Choroid plexus epithelial cell (primary cell): ENCODE measurements at places on chromosomes 7 and 10.

DNA sequence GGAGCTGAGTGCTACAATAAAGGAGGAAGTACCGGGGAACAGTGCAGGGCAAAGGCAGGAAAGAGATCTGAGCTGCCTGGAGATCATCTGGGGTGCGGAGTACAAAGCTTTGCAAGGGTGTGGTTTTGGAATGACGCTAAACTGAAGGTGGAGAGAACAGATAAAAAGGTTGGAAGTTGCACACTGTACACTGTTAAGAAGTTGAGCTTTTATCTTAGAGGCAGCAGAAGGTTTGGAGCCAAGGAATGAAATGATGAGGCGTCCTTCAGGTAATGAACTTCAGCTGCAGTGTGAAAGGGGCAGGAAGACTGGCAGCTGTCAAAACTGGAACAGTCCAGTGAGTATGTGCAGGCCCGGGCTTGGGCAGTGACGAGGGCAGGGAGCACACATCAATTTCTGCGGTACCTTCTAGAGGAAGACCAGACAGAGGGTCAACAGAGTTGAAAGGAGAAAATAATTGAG, 7.2 kb upstream of the ANKRD61 start:
- DNase-seq, result no peak

GRCh38 chr10:27747096-27747451, 1.5 kb upstream of the MKX start:
- no peak for DNase-seq

DNA sequence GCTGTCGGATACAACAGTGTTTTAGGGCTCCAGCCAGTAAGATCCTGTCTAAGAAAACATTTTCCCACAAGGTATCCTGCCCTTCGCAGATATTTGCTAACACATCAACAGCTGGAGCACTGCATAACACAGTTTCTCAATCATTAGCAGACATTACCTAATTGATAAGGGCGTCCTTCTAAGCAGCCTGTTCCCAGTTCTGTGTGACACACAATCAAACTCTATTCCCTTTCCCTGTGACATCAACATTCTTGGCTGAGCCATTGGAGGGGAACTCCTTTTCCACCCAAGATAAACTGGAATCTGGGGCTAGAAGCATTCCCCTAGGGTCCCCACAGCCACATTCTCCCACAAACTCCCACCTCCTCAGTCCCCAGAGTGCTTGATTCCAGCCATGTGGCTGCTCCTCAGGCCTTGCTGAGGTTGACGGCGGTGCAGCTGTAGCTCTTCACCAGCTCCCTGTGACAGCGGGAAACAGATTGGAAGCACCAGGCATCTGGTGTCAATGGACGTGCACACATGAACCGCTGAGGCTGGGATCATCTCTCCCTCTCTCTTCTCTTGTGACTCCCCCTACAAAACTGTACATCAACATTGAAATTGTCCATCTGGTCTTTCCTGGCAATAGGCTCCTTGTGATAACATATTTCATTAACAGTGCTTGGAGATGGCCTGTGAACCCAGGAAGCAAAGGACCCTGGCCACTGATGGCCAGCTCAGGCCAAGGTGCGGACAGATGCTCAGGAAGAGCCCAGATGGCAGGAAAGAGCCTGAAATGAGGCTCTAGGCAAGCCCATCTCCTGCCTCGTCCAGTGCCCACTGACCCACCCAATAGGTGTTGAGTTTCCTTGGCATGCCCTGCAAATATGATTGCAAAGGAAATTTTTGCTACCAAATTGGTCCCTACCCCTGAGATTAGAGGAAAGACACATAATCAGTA, 131.1 kb upstream of the TBX20 start:
- DNase-seq, result no peak

DNA sequence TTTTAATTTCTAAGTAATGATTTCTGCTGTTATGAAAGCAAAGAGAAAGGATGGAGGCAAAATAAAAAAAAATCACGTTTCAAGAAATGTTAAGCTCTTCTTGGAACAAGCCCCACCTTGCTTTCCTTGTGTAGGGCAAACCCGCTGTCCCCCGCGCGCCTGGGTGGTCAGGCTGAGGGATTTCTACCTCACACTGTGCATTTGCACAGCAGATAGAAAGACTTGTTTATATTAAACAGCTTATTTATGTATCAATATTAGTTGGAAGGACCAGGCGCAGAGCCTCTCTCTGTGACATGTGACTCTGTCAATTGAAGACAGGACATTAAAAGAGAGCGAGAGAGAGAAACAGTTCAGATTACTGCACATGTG, 2.4 kb downstream of the ADRB1 start:
- no peak for DNase-seq

GRCh38 chr10:114442091-114442630, 37.9 kb upstream of the AFAP1L2 start:
- DNase-seq, result no peak

DNA sequence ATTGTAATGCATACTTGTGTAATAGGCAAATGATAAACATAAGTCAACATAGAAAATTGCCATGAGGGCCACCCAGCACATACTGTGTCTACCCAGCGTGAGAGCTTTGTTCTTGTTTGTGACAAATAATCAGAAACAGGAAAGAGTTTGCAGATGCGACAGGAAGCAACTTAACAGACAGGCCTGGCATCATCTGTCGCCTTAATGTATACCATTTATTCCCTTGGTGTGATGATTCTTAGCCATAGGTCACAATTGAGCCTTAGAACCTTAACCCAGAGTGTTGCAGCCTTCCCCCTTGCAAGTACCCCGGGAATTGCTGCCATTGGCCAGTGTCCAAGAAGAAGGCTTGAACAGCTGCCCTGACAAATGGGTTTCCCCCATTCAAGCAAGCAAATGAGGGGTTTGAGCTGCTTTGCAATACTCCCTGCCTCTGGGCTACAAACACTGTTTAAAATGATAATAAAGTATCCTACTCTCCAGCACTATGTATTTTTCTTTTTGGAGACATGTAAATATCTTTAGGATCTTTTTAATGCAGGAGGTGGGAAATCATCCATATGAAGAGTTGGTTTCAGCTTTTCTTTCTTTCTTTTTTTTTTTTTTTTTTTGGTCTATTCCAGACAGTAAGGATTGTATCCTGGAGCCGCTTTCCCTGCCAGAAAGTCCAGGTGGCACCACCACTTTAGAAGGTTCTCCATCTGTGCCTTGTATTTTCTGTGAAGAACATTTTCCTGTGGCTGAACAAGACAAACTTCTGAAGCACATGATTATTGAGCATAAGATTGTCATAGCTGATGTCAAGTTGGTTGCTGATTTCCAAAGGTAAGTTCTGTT, 80.0 kb downstream of the ZNF277 start:
- DNase-seq, result no peak

- DNase-seq, result no peak
Observed at GRCh38 chr7:47283497-47284131, 298.3 kb downstream of the TNS3 start.

DNA sequence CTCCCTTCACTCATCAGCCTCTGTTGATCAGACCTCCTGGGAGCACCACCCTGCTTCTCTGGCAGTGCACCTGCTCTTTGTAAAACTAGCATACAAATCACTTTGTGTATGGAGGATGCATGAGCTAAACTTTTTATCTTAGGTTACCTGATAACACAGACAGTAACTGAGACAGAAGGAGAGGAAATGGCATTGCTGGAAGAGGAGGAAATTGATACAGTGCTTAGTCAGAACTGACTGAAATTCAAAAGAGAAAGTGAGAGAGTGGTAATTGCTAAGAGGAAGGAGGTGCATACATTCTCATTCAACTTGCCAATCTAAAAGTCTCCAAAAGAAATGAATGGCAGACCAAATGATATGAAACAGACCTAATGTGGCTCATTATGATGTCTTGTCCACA, 1120.7 kb downstream of the GATA3 start:
- DNase-seq, result no peak

DNA sequence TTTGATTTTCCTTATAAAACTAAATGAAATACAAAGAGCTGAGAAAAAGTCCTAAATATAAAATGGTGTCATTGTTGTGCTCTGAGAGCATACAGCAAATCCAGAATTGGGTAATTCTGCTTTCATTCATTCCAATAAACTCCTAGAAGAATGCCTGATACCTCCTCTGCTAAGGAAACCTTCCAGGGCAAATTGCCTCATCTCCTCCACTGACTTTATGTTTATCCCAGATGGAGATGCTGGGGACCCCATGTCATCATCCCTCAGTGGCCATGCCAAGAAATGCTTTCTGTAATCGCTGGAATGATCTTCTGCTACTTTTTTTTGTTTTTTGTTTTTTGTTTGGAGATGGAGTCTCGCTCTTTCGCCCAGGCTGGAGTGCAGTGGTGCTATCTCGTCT, 119.3 kb upstream of the PRKCQ start:
- DNase-seq, result no peak

DNA sequence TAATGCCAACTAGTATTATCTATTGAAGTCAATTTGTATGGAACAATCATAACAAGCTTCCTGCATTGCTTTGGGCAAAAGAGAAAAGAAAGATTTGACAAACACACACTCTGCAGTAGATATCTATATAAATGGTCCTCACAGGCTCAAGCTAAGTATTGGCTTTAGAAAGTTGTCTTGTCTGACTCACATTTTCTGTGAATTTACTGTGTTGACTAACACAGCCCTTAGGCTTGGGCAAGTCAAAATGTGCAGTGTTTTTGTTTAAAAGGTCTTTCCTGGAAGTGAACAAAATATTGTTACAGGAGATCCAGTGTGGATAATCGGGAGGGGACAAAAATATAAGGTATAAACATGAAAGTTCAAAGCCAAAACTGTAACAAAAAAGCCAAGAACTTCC, 194.4 kb downstream of the RELN start:
- DNase-seq, result no peak

DNA sequence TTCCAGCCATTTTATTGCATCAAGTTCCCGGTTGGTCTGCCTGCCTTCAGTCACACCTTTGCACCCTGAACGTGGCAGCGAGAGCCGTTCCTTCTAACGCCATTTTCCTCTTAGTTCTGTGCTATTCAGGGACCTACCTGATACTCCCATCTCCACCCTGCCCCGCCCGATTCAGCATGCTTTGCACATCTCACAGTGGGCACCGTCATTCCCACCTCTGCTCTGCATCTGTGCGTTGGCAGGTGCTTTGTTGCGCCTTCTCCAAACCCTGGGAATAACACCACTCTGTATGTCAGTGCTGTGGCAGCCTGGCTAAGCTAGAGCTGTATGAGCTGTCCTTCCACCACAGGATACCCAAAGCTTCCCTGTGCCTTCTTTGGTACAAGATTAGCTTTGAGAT, 96.8 kb downstream of the ACTR3B start:
- DNase-seq, result no peak

DNA sequence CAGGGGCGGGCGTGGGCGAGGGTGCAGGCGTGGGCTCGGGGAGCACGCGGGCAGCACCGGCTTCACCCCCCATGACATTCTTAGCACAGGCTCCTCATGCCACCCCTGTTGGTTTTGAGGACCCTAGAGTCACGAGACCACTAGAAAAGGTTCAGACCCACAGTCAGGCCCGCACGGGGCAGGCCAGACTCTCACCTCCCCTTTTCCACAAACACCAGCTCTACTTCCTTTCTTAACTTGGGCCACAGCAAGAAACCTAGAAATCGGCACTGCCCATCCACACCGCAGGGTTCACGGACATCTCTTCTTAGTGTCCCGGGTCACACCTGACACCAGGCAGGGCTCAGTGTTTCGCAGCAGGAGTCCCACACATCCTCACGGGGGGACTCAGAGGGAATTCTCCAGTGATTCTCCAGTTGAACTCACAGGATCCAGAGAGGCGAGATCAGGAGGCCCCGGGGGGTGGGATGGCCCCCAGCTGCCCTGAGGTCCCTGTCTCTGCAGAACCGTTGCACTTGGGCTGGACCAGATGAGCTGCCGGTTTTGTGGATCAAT, 52.0 kb downstream of the JAKMIP3 start:
- DNase-seq, result no peak

- DNase-seq, result no peak
Observed at GRCh38 chr10:34576797-34577196, 238.3 kb downstream of the PARD3 start.

DNA sequence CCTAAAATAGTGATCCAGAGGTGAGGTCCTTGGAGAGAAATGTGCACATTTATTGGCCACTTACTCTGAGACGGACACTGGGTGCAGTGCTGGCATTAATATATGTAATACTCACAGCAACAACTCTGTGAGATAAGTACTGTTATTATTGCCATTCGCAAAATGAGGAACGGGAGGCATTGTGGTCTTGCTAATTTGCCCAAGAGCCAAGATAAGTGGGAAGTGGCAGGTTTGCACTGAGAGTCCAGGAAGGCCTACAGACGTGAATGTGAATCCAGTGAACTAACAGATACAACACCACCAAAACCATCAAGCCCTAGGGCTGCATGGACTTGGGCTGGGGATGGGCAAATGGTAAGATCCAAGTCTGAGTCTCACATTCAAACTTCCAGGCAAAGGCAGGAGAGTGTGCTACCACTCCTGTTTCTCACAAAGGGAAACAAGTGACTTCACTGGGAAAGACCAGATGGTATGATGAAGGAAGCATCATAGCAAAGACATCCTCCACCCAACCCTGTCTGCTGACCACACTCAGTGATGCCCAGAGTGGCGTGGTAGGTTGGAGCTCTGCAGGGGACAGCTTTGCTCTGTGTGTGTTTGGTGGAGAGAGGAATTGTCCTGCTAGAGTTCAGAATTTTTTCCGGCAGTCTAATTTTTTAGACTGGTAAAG, 19.2 kb downstream of the TMEM273 start:
- no peak for DNase-seq

GRCh38 chr10:4820804-4821401, 5.1 kb upstream of the AKR1E2 start:
- DNase-seq, result no peak

- DNase-seq, result no peak
Observed at GRCh38 chr10:116654816-116655215, 34.1 kb downstream of the PNLIPRP2 start.

DNA sequence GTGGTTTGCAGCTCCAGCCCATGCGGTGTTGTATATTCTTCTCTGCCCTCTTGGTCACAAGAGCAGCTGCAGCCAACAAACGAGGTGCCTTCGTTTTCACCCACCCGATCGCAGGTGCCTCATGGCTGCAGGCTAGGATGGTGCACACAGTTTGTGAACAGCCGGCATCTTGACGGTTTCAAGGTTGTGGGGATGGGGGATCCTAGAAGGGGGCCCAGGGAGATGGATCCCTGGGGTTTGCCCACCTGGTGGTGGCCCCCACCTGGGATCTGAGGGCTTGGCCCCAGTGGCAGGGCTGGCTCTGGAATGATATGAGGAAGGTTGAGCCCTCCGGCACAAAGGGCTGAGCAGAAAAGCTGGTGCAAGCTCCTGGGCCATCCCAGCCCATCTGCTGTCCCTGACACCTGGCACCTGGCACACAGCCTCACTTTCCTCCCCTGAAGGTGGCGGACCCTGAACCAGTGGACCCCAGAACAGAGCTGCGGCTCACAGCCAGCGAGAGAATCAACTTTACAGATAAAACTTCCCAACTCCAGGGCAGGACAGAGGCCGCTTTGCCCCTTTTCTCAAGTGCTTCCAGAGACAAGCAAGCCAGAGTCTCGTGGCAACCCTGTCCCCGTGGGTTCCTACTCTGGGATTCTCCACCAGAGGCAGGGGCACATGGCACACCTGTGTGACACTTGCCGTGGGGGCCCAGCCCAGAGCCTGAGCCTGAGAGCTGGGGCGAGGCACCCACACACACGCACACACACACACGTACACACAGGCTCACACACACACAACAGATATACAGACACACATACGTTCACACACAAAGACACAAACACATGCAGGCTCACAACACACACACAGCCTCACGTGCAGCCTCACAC, 177.3 kb upstream of the PPP2R2D start:
- DNase-seq, result no peak
